CD14-positive monocyte (primary cell): ENCODE measurements at places on chromosomes 3 and 15. TPM values are rescaled to one million over a fixed set of nuclear protein-coding genes. Genes with fewer than 3 reads are reported as not detected.

- DNase-seq, result no peak
Measured at GRCh38 chr15:67762610-67763368, 62.5 kb upstream of the SKOR1 start.

IGF1R gene
- 4.2 and 4.9 TPM in 2 replicates for polyA plus RNA-seq

GRCh38 chr3:193240850-193241706 is at the start of gene PLAAT1:
Gene PLAAT1, plus strand, starts transcription at chr3:193241222. Its CDS starts 14,429 bp downstream, at chr3:193255651.
- DNase-seq, result no peak

DNA sequence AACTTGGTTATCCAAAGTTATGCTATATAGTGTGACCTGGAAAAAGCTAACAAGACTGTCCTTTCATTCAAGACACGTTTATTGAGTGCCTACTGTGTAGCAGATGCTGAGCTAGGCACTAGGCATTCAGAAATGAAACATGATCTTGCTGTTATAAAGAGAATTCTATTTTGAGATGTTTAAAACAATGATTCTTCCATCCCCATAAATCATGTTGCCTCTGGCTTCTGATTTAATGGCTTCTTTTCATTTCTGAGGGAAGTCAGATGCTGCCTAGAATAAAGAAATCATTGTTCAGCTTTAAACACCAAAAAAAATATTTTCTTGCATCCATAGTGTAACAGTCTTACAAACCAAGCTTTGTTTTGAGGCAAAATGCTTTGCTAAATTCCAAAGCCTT is 620.9 kb upstream of the UBE2E2 start:
- DNase-seq, result no peak

DNA sequence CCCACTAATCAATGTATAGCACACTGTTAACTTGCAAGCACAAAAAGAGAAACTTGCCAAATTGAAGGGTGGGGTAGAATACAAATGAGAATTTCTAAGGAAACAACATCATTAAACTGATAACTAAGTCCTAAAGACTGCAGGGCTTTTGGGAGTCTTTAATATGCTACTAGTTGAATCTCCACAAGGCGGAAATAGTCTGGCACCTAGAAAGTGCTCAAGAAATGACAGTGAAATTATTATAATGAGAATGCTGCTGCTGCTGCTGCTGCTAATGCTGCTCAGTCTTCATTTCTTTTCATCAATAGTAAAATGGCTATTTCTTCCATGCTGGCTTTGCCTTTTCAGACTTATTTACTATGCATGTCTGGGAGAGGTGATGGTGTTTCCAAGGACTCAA is 91.8 kb downstream of the BTD start:
- DNase-seq, result no peak

PHLDB2 gene
- 0.08 TPM for polyA plus RNA-seq

DNA sequence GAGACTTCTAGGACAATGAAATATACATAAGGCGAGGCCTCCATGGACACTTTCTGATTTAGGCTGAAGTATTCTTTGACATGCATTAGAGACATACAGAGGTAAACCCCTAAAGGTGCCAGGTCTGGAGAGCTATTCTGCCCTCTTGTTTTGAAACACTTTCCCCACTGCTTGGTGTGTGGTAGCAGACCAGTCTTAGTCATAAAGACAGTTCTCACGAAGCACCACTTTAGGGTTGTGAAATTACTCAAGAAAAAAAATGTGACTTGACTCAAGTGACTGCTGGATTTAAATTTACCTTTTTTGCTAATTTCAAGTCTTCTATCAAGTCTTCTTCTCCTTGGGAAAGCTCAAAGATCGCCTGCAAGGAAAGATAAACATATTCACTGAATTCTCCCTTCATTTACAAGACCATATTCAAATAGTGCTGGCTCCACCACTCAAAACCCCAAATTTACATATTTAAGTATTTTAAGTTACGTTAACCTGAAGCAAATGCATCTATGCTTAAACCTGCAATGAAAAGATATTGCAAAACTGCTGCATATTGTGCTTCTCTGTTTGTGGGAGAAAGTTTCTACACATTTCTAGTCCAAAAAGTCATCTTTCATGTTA is 48.4 kb downstream of the ARHGEF3 start:
- DNase-seq, result peak; percentile 72

GRCh38 chr3:52055537-52056351 is 627 bp downstream of the DUSP7 start:
- peak; percentile 36 for DNase-seq

BFSP2 gene
- polyA plus RNA-seq, result not detected

TMPRSS7 gene
- polyA plus RNA-seq, result not detected in 2 replicates

GRCh38 chr3:145578471-145578870 is 582.5 kb downstream of the PLOD2 start:
- no peak for DNase-seq

PLA2G4E gene
- polyA plus RNA-seq, result not detected in 2 replicates

GRCh38 chr3:83393276-83393675 is 1565.5 kb upstream of the CADM2 start:
- DNase-seq, result no peak
